Fibroblast of upper back skin (primary cell): ENCODE measurements at places on chromosomes 13 and 19.

- DNase-seq: no peak
These were observed 44.7 kb downstream of the RGCC start for GRCh38 chr13:41502031-41502430.

GRCh38 chr19:49469828-49470614 is 4.0 kb upstream of the FLT3LG start:
- DNase-seq: no peak

DNA sequence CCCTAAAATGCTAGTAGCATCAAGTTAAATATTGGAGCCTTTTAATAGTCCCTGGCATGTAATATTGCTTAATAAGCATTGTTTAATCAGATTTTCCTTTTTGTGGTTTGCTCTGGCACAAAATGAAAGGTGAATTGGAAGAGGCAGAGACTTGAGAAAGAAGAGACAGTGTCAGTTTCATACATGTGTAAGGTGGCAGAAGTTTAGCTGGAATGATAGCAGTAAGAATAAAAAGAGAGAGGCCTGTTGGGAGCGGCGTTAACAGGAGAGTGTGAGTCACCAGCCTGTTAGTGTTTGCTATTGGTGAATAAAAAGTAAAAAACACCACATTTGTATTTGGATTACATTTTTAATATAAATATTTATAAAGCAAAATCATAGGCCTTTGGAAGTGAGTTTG is 145.3 kb downstream of the PDS5B start:
- DNase-seq: no peak

DNA sequence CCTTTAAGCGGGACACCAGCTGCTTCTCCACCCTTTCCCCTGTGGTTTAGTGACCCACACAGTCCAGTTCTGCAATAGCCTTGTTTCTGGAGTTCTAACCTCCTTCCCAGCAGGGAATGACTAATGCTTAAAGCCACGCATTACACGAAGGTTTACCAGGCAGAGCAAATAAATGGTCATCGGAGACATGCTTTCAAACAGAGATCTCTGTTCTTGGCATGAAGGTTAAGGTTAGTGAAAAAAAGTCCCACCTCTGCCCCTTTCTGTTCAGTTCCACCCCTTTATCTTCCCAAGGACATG is 25.3 kb upstream of the MEDAG start:
- peak; percentile 83 for DNase-seq

DNA sequence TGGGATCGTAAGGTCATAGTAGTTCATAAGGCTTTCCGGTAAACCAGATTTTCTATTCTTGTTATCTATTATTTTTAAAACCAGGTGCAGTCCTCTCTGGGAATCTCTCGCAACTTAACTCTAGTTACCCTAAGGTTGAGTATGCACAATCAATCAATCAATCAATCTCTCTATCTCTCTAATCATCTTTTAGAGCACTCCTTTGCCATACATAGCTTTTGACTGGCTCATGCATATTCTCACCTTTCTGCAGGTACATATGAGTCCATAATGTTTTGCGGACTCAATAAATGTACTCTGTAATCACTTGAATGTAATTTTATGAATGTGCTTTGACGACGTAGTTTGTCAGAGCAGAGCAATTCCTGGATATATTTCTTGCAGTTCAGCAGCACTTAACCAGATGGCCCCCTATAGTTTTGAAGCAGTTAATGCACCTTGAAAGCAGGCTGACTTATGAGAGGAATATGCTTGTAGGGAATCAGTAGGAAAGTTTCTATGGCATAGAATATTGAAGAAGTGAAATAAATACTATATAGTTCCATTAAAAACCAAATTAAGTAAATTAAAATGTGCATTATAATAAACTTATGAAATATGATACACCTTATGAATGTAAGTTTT is 524.7 kb downstream of the GPC5 start:
- DNase-seq: no peak

- DNase-seq: no peak
These were observed 3.8 kb downstream of the ELAVL1 start for GRCh38 chr19:8001651-8001994.

- DNase-seq: no peak
These were observed 85.5 kb downstream of the CACNA1A start for GRCh38 chr19:13420780-13421179.

- no peak for DNase-seq
These were observed 933.4 kb downstream of the SLITRK6 start for GRCh38 chr13:84865783-84866221.

DNA sequence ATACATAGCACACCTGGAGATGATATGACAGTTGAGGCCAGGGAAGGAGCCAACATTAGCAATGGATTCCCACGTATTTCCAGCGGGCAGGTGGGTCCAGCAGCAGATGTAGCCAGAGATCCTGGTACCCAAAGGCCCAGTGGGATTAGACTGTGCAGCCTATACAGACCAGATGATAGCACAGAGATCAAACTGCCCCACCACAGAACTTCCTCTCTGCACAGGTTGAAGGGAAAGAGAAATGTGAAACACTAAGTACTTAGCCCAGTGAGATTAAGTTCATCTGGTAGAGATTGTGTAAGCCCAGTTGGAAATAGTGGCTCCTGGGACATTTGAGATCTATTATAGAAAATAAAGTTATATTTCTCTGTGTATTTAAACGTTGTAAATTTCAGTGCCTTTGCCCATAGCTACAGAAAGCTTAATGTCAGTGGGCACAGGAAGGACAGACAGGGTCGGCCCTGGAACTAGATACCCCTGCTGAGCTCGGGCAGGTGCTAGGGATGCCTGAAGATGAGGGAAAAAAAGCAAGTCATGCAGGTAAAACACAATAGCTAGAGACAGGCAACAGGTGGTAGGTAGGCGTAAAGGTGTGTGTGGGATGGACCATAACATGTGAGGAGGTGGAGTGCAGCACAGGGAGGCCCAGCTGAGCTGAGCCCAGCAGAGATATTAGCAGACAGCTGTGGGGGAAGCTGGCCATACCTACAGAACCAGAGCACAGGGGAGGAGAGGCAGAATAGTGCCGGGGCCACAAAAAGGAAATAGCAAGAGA is 27.3 kb upstream of the SPATA13 start:
- DNase-seq: no peak

DNA sequence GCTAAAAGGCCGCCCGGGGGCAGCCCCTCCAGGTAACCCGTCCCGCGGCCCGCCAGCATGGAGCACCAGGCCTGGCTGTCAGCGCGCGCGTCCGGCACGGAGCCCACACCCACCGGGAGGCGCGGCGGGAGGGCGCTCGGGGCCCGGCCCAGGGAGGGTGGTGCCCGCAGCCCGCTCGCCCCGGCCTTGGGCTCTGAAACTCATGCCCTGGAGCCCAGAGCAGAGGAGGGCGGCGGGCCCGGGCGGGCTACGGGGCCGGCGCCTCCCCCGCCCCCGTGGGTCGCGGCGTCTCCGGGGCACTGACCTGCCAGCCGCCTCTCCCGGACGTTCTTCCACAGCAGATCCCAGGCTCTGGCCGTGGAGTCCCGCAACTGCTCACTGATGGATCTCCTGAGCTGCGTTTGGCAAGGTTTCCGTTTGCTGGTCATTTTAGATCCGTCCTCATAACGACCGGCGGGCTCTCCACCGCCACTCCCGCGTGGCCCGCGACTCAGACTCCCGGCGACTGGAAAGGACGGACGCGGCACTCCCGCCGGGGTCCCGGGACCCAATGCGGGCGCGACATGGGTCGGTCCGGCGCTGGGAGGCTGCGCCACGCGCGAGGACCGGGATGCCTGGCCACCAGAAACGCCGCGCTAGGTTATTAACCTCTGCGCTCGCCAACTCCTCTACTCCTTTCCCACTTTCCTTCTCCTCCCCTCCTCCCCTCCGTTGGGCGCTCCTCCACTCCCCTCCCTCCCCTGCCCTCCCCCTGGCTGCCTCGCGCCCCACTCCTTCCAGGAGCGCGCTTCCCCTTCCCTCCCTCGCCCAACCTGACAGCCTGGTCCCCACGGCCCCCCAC is 64.7 kb upstream of the STARD13 start:
- DNase-seq: peak; percentile 23

DNA sequence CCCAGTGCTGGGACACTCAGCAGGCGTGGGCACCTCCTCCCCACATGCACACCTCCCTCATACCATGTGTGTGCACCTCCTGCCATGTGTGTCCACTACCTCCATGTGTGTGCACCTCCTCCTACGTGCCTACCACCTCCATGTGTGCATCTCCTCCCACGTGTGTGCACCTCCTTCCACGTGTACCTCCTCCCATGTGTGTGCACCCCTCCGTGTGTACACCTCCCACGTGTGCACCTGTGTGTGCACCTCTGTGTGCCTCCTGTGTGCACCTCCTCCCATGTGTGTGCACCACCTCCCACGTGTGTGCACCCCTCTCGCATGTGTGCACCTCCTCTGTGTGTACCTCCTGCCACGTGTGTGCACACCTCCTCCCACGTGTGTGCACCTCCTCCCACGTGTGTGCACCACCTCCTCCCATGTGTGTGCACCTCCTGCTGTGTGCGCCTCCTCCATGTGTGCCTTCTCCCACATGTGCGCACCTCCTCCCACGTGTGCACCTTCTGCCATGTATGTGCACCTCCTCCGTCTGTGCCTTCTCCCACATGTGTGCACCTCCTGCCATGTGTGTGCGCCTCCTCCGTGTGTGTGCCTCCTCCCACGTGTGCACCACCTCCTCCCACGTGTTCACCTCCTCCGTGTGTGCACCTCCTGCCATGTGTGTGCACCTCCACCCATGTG is 6.1 kb upstream of the C13orf46 start:
- no peak for DNase-seq

DNA sequence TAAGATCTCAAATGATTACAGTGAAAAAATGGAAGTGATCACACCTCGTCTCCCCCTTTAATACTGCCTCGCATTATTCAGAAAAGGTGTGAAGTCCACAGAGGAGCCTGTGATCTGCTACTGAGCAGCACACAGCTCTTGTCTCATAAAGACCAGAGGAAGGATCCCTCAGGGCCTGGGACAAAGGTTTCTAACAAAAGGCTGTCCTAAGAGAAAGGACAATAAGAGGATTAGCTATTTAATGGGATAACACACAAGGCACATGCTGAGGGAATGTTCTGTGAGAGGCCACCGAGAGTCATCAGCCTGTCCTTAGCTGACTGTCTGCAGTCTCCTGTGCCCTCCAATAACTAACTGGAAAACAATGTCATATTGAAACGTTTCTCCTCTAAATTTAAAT is 26.7 kb downstream of the EBPL start:
- no peak for DNase-seq

GRCh38 chr13:39822437-39822836 is 167.0 kb downstream of the COG6 start:
- DNase-seq: no peak
